Urothelium cell line (cell line): ENCODE measurements at places on chromosomes 16 and 17.
A peak's percentile ranks its signal among the peaks of the same experiment; 100 is the strongest.

DNA sequence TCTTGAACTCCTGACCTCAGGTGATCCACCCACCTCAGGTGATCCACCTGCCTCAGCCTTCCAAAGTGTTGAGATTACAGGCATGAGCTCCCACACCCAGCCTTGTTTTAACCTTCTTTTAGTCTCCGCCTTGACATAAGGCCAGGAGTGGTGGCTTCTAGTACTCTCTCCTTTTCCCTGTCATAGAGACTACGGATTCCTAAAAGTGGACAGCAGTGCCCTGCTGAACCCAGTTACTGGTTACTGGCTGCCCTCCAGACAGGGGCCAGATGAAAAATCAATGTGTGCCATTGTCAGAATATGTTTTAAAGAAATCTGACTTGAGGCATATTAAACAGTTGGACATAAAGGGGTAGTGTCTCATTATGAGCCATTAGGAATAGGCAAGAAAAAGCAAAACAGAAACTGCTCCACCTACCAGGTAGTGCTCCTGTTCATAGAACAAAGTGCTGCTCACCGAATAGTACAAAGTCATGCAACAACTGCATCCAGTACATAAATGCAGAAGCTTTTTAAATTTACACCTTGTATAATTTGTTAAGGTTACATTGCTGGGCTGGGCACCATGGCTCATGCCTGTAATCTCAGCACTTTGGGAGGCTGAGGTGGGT lies 32.1 kb downstream of the TRIM25 start:
- no peak for DNase-seq

GRCh38 chr17:74114881-74115470 lies 88.5 kb upstream of the RPL38 start:
- DNase-seq: no peak

- peak; percentile 19 for DNase-seq
These were observed 879 bp downstream of the SLFN5 start for GRCh38 chr17:35243561-35244340.

DNA sequence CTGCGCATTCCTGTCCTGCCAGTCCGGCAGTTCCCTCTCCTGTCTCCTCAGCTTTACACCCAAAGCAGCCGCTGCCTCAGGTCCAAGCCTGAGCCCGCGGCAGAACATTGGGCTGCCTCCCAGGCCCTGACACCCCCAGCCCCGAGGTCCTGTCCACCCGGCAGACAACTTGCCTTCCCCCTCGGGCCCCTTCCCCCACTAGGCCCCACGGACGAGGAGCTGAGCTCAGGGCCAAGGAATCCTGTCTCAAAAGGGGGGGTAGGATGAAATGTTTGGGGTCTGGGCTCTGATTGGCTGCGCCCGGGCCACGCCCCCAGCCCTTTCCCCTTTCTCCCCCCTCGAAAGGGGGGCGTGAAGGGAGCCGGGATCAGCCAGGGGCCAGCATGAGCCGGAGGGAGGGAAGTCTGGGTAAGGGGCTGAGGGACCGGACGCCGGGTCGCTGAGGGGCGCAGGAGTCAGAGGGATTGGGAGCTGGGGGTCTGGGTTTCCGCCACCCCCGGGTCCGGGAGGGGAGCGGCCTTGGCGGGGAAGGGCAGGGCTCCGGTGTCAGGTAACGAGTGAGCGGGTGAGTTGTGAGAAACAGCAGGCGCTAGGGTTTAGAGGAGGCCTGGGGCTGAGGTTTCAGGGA lies at the start of gene CTF1:
Gene CTF1, plus strand, starts transcription at position 354 of the 628 bp plus-strand sequence. Its CDS starts 30 bp downstream, at position 384.
- DNase-seq: peak; percentile 80

DNA sequence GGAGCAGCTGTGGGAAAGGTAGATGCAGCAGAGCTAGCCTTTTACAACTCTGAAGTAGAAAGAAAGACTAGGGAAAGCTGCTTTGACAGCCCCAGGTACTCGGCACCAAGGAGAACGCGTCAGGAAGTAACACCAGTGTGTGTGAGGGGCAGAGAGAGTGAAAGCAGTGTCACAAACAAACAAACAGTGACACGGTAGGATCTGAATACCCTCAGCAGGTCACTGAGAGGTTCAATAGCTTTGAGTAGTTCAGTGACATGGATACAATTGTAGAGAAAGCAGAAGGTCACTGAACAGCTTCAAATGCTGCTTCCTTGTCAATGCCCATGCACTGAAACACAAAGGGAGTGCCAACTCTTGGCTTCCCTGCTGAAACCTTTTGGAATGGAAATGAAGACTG lies 150.3 kb upstream of the C17orf78 start:
- no peak for DNase-seq

GRCh38 chr17:72901657-72902056 lies 190.8 kb downstream of the SLC39A11 start:
- no peak for DNase-seq

DNA sequence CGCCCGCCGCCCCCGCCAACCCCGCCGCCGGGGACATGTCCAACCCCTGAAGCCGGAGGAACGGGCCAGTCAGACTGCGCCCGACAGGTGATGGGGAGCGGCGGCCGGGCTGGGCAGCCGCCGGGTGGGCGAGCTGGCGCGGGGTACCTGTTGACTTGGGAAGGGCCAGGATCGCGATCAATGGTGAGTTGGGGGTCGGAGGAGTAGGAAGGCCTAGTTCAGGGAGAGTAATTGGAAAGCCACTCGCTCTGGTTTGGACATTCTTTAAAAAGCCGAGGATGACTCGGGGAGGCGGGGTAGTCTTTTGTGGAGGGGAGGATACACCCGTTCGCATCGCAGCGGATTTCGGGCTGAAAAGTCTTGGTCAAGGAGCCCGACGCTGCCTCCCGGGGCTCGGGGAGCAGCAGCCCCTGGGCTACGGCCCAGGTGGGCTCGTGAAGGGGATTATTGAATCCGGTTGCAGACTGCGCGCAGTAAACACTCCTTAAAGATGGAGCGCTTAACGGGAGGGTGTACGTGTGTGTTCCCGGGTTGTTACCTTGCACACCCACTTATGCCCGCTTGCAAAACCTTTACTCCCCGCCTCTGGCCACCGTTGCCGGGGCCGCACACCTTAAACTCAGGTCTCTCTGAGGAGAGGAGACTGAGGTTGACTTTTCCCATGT lies 123.8 kb downstream of the GOSR1 start:
- peak; percentile 31 for DNase-seq

DNA sequence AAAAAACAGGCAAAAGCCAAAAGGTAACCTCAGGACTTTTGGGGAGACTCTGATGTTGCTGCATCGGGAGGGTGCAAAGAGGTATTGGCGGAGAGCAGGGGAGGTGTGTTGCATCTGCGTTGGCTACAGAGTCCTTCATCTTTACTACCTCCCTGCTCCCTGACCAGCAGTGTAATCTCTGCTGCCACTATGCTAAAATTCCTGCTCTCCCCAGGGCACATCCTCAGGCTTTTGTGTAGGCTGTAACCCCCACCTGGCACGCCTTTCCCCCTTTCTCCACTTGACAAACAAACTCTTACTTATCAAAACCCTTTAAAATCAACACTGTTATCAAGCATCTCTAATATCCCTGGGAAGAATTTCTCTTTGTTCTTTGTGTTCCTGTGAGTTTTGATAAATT lies 435.3 kb downstream of the HAPSTR1 start:
- DNase-seq: no peak

DNA sequence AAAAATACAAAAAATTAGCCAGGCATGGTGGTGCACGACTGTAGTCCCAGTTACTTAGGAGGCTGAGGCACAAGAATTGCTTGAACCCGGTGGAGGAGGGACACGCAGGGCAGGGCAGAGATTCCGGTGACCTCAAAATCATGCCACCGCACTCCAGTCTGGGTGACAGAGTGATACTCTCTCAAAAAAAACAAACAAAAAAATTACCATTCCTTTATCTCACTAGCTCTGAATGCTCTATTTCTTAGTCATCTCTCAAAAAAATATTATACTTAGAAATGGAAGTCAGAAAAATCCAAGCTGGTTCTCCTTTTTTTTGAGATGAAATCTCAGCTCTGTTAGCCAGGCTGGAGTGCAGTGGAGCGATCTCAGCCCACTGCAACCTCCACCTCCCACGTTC lies 40.8 kb downstream of the SPOP start:
- no peak for DNase-seq

- no peak for DNase-seq
These were observed 92.9 kb upstream of the DNAH17 start for GRCh38 chr17:78669975-78670518.

GRCh38 chr17:17177176-17177575 lies 29.0 kb downstream of the PLD6 start:
- DNase-seq: no peak

- DNase-seq: no peak
These were observed 37.4 kb upstream of the IL21R start for GRCh38 chr16:27364493-27365141.

DNA sequence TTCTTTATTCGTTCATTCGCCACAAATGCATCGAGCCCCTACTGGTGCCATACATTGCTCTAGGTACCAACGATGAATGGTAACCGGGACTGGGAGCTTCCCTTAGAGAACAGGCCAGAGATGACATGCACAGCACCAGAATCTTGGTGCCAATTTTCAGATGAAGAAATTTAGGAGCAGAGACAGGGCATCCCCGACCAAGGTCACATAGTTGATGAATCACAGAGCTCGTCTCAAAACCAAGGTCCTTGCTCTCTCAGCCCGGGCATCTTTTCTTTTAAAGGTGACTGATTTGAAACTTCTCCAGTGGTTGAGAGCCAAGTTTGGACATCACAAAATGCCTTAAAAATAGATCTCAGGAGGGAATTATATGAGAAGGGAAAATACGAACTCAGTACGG lies 73.2 kb upstream of the C16orf82 start:
- DNase-seq: no peak

GRCh38 chr16:56747486-56748045 lies 17.6 kb downstream of the NUP93 start:
- DNase-seq: no peak

DNA sequence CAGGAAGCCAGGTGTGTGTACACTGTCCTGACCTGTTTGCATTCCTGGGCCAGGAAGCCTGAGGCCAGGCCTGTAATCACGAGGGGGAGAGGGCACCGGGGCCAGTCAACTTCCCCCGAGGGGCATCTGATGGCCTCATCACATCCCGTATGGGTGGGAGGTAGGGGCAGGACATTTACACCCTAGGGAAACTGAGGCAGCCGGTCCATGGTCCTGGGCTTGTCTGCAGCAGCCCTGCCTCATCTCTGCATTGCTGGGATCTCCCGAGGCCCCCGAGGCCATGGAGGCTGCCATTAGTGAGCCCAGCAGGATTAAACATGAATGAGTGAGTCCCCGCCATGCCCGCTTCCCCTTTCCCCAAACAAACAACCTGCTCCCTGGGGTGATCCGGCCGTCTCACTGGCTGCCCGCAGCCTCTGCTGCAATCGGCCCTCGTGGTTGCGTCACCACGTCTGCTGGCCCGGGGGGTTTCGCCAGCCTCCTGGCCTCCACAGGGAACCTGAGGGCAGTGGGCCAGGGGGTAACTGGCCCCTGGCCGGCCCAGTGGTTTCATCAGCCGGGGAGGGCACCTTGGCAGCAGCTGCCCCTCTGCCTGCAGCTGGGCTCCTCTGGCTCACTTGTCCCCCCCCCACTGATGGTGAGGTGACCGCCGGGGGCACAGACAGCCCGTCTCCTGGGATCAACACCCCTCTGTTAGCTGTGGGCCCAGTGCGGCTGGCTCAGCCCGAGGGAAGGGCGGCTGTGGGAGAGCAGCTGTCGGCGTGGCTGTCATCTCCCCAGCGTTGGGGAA lies 88.3 kb upstream of the GSE1 start:
- no peak for DNase-seq

DNA sequence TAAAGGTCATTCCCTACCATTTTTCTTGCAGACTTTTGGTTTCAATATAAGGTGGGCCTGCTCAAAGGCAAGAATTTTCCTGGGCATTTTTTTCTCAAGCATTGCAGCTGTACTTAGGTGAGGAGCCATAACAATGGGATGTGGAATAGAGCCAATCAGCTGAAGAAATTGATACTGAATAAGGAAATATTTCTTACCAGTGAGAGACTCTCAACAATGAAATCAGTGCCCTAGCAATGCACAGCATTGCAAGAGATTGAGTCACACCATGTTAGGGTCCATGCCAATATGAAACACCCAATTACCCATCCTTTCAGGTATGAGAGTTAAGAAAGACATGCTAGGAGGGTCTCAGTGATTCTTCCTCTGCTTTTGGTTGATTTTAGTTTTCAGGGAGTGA lies 237.6 kb downstream of the SOX9 start:
- peak; percentile 84 for DNase-seq

DNA sequence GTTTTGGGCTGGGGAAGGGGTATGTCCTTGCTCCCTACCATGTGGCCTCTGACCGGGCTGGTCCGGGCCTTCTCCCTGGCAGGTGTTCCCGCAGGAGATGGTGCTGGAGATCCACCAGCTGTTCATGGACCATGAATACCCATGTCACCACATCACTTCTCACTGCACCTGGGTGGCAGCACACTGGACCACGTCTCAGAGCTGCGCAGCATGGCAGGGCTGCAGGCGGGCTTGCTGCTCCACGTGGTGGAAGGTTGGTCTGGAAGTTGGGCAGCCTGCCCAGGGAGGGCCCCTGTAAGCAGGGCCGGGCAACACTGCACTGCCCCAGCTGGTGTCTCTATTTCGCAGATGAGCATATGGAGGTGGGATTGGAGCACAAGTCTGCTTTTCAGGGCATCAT lies 169.5 kb upstream of the ZNF267 start:
- DNase-seq: no peak

DNA sequence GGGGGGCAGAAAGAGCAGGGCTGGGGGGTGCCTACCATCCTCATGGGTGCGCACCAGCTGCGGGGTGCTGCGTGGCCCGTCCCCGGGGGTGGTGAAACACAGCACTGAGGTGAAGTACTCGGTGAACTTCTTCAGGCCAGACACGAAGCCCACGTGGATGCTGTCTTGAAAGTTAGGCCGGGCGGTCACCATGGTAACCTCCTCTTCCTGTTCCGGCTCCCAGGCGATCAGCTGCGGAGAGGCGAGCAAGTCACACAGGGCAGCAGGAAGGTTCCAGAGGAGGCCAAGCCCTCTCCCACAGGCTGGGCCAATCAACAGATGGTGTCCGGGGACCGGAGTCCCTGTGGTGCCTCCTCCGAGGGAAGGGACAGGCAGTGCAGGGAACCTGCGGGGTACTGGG lies 90.1 kb upstream of the CDC42EP4 start:
- no peak for DNase-seq

GRCh38 chr16:51062039-51062438 lies 89.0 kb downstream of the SALL1 start:
- DNase-seq: no peak

DNA sequence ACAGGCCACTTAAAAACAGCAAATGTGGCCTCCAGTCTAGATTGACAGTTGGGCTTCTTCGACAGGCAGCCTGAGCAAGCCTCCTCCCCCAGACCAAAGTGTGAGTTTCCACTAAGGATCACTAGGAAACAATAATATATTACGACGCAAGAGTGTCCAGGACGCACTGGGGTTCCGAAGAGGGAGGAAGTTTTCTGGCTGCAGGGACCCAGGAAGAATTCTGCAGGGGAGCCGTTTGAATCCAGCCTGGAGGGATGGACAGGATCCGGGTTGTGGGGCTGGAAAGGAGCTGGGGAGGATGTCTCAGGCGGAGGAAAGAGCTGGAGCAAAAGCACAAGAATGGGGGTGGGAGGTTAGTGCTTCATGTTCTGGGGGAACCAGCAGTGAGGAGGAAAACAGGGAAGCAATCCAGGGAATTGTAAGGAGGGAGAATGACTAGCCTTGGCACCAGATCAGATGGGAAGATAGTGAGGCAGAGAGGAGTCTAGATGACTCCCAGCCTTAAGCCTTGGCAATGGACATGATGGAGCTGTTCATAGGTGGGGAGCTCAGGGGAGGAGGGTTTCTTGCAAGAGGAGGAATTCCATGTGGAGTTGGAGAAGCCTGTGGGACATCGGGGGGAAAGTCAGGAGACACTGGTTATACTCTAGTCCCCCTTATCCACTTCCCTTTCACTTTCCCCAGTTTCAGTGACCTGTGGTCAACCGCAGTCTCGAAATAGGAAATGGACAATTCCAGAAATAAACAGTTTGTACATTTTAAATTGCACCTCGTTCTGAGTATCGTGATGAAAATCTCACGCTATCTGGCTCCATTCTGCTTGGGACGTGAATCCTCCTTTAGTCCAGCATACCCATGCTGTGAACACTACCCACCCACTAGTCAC lies 26.6 kb downstream of the NGFR start:
- DNase-seq: no peak
